ENCODE measurements at places on chromosomes 2 and 18.

DNA sequence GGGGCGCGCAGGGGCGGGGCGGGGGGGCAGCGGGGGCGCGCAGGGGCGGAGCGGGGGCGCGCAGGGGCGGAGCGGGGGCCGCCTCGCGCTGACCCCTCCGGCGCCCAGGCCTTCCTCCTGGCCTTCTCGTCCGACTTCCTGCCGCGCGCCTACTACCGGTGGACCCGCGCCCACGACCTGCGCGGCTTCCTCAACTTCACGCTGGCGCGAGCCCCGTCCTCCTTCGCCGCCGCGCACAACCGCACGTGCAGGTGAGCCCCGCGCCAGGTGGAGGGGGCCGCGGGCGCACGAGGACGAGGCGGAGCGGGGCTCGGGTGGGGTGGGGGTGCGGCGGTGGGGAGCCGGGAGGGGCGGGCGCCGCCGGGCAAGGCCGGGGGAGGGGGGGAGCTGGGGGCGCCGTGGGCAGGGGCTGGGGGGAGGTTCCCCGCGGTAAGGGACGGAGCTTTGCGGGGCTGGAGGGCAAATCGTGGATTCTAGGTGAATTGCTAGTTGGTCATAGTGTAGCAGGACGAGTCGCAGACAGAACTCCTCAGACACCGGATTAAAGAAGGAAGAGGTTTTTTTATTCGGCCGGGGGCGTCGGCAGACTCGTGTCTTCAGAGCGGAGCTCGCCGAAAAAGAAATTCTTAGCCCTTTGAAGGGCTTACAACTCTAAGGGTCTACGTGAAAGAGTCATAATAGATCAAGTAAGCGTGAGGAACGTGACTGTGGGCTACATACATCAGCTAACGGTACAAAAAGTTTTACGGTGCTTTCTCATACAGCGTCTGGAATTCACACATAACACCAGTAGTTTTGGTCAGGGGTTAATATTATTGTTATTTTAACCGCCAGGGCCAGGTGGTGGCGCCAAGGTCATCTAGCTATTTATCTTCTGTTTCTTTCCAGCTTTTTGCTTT lies 29.9 kb downstream of the ANO7 start:
- H3K4me1 ChIP-seq, result peaks cover 12% of the 10 kb centered on the region
- H3K27ac ChIP-seq, result peak overlapping the region; percentile 75
- H3K4me3 ChIP-seq, result peak overlapping the region; percentile 75
- no peak for DNase-seq
- no peaks in the 10 kb centered on the region for H3K27me3 ChIP-seq
- no peaks in the 10 kb centered on the region for H3K36me3 ChIP-seq

DNA sequence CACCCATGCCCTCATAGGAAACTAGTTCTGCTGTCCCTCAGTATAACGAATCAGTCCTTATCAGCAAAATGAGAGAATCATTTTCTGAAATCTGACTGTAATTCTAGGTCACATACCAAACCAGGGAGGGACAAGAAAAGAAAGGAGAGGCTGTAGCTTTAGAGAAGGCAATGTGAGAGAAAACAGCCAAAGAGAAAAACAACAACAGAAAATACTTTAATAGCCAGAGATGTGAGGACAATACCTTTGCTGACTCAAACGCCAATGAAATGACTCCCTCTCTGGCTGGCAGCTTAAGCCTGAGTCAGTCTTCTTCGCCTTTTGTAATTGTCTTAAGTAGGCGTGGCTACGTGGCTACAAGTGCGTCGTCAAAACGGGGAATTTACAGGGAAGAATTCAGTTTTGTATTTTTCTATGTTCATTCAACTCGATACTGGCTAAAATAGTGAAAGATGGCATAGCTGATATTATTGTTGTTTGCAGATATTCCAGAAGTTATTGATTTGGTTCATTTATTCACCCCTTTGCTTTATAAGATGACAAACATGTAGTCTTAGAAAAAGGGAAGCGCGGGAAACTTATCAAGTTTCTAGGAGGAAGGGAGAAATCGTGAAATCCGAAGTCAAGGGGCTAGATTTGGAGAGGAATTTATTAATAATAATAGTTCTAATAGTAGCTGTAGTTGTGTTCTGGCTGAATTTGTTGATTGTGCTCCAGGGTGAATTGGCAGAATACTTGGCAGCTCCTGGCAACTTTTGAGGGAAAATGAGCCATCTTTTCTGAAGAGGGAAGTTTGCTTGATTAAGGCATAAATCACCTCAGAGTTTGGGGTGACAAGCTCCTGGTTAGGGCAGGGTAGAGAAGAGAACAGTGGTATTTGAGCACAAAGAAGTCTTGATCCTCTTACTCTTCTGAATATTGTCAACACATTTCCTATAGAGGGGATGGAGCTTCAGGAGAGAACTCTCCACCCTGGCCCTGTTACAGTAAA lies at the start of gene IL1A:
Gene IL1A, minus strand, starts transcription at position 295 of the 991 bp plus-strand sequence. CDS start 723 bp downstream, outside the sequence.
- H3K4me3 ChIP-seq, result no peak within 1 kb of the TSS
- DNase-seq, result no peak
- no peak within 1 kb of the TSS for H3K27ac ChIP-seq
- H3K27me3 ChIP-seq, result no peaks in the 10 kb centered on the region
- no peaks in the 10 kb centered on the region for H3K4me1 ChIP-seq

DNA sequence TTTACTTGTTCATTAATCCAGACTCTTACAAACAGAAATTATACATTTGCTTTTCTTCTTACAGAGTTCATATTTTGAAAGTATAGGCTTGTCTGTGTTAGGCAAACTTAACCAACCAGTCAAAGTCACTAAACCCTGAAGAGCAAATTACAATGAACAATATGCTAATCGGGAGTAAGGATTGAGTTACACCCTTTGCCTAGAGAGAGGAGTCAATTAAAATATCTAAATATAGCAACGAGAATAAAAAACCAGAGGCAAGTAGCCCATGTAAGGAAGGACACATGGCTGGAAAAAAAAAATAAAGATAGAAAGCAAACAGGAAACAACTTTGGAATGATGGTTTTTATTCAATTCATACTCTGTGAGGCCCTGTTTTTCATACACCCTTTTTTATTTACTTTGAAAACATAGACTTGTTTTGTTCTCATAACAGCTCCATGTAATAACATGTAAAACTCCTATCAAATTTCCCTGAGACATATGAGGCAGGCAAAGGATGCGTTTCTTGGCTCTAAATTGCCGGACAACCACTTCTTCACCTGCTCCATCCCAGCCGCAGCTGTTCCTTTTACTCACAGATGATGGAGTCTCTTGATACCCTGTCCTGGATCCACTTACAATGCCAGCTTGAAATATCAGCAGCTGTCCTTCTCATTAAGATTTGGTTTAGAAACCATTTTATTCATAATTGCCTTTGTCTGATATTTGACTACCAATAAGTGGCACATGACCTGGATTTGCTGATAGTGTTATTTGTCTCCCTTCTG lies 767.7 kb upstream of the GCFC2 start:
- DNase-seq, result no peak
- H3K4me1 ChIP-seq, result no peaks in the 10 kb centered on the region
- H3K27me3 ChIP-seq, result no peaks in the 10 kb centered on the region
- H3K27ac ChIP-seq, result no peak overlapping the region
- H3K4me3 ChIP-seq, result no peak overlapping the region

DNA sequence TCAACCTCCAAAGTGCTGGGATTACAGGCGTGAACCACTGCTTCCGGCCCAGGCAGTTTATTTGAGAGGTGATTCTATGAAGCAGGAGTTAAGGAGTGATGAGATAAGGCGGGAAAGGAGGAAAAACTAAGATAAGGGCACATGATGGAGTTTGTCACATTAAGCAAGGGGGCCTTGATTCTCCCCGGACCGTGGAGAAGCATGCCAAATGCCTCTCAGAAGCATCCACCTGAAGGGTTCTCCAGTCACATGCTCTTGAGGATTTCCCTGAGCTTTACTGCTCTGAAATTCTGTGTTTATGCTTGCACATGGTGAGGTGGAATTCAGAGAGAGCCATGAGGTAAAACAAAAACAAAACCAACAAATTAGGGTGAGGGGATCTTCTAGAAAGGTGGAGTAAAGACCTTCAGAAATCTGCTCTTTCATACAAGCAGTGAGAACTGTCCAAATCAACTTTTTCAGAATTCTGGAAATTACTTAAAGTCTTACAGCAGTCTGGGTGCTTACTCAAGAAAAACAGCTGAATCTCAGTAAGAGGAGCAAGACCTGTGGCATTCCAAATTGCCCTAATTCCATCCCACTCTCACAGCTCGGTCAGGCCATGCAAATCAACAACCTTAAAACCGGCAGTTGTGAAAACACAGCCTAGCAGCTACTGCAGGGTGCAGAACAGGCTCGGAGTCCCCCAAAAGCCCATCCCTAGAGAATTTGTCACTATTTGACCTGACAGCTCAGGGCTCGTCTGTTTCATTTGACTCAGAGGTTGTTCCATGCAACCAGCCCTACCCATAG lies 69.1 kb upstream of the CTLA4 start:
- no peaks in the 10 kb centered on the region for H3K27me3 ChIP-seq
- H3K4me1 ChIP-seq, result no peaks in the 10 kb centered on the region
- H3K27ac ChIP-seq, result no peak overlapping the region
- DNase-seq, result no peak
- H3K4me3 ChIP-seq, result no peak overlapping the region
- H3K36me3 ChIP-seq, result no peaks in the 10 kb centered on the region

- peaks cover 38% of the 10 kb centered on the region for H3K4me1 ChIP-seq
- H3K4me3 ChIP-seq, result peak overlapping the region; percentile 3
- DNase-seq, result no peak
- peaks cover 52% of the 10 kb centered on the region for H3K27me3 ChIP-seq
- no peaks in the 10 kb centered on the region for H3K36me3 ChIP-seq
These were observed 2.8 kb downstream of the IHH start for GRCh38 chr2:219057709-219058540.

DNA sequence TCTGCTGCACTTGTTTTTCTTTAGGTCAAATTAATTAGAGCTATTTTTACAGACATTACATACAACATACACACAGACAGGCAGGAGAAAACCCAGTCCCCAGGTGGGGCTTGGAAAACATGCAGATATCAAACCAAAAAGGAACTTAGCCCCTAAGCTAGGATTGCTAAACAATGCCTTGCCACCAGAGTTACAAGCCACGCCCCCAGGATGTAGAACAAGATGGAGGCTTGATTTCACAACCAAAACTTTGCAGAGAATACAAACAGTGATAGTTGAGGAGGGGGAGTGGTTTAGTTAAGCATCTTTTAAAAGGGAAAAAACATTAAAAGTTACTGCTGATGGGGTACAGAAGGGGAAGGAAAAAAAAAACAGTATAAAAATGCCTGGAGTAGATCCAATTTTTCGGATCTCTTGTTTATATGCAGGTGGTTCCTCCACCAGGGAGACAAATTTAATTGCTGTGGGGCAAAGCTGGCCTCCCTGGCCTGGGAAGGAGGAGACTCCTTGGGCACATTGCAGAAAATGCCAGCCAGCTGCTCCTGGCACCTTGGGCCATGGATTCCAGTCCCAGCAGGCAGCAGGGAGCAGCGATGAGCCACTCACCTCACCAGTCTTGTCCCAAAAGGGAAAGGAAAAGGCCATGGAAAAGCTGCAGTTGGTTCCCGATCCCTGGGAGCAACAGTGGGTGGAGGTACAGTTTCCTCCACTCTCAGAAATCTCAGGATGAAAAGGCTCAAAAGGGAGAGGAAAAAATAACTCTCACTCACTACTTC lies 348.4 kb upstream of the REG3G start:
- no peak overlapping the region for H3K27ac ChIP-seq
- no peaks in the 10 kb centered on the region for H3K36me3 ChIP-seq
- DNase-seq, result no peak
- no peaks in the 10 kb centered on the region for H3K4me1 ChIP-seq

GRCh38 chr2:178412047-178412446 lies 38.9 kb downstream of the PRKRA start:
- no peaks in the 10 kb centered on the region for H3K36me3 ChIP-seq
- no peak overlapping the region for H3K27ac ChIP-seq
- no peak for DNase-seq
- H3K27me3 ChIP-seq, result no peaks in the 10 kb centered on the region

Data from esophagus muscularis mucosa (tissue), 4 donors.